Spinal cord (tissue), 10 donors: ENCODE measurements at places on chromosomes 3 and 15.

GRCh38 chr3:33250712-33251111 lies 26.5 kb upstream of the FBXL2 start:
- DNase-seq, result no peak

GRCh38 chr3:27220166-27220565 lies 149.0 kb downstream of the NEK10 start:
- DNase-seq, result no peak

GRCh38 chr3:4466741-4467521 lies at the start of gene SUMF1:
SUMF1 (minus strand) TSS chr3:4467269; CDS start chr3:4467245, 24 bp downstream.
- DNase-seq, result peak; percentile 95

- DNase-seq, result no peak
Observed at GRCh38 chr3:194618858-194619608, 14.2 kb downstream of the TMEM44 start.

GRCh38 chr15:69760890-69761568 lies 308.4 kb downstream of the RPLP1 start:
- DNase-seq, result no peak

GRCh38 chr3:149085828-149086231 lies 503 bp downstream of the HLTF start:
- DNase-seq, result no peak

DNA sequence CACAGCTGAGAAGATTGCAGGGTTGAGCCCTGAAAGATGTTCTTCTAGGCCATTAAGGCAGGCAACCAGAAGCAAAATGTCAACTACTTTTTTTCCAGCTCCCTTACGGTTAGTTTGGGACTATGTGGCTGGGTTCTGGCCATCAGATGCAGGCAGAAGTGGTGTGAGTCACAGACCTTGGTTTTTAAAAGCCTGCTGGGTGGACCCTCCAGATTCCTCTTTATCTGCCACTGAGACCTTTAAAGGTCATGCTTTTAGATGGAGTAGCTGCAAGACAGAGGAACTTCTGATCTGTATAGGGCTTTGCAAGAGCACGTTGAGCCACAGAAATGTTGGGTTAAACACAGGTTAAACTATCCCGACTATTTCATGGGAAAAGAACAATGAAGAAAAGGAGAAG lies 102.9 kb downstream of the CHST2 start:
- no peak for DNase-seq

GRCh38 chr3:81477740-81478139 lies 283.7 kb downstream of the GBE1 start:
- DNase-seq, result no peak

GRCh38 chr15:47801522-47801921 lies 84.2 kb downstream of the SEMA6D start:
- DNase-seq, result no peak

GRCh38 chr3:16816048-16816780 lies 68.5 kb upstream of the PLCL2 start:
- DNase-seq, result no peak

- no peak for DNase-seq
Observed at GRCh38 chr3:186187401-186188275, 78.7 kb upstream of the ETV5 start.

- no peak for DNase-seq
Observed at GRCh38 chr3:114789803-114790202, 357.3 kb downstream of the ZBTB20 start.

DNA sequence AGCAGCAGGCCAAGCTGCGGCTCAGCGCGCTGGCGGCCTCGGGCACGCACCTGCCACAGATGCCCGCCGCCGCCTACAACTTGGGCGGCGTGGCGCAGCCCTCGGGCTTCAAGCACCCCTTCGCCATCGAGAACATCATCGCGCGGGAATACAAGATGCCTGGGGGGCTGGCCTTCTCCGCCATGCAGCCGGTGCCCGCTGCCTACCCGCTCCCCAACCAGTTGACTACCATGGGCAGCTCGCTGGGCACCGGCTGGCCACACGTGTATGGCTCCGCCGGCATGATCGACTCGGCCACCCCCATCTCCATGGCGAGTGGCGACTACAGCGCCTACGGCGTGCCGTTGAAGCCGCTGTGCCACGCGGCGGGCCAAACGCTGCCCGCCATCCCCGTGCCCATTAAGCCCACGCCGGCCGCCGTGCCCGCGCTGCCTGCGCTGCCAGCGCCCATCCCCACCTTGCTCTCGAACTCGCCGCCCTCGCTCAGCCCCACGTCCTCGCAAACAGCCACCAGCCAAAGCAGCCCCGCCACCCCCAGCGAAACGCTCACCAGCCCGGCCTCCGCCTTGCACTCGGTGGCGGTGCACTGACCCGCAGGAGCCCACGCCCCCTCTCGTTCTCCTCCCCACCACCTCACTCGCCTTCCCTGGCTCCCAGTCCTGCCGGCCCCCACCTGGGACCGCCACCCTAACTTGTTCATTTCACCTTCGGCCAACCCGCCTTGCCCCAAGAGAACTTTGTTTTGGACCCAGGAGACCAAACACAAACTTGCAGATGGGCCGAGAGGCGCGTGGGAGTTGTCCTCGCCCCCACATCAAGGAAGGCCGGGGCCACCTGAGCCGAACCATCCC lies 1.5 kb downstream of the FOXB1 start:
- peak; percentile 20 for DNase-seq

- DNase-seq, result peak; percentile 86
Observed at GRCh38 chr3:140013220-140013619, 78.2 kb downstream of the CLSTN2 start.

GRCh38 chr3:169118666-169119370 lies 544.7 kb downstream of the MECOM start:
- DNase-seq, result no peak

DNA sequence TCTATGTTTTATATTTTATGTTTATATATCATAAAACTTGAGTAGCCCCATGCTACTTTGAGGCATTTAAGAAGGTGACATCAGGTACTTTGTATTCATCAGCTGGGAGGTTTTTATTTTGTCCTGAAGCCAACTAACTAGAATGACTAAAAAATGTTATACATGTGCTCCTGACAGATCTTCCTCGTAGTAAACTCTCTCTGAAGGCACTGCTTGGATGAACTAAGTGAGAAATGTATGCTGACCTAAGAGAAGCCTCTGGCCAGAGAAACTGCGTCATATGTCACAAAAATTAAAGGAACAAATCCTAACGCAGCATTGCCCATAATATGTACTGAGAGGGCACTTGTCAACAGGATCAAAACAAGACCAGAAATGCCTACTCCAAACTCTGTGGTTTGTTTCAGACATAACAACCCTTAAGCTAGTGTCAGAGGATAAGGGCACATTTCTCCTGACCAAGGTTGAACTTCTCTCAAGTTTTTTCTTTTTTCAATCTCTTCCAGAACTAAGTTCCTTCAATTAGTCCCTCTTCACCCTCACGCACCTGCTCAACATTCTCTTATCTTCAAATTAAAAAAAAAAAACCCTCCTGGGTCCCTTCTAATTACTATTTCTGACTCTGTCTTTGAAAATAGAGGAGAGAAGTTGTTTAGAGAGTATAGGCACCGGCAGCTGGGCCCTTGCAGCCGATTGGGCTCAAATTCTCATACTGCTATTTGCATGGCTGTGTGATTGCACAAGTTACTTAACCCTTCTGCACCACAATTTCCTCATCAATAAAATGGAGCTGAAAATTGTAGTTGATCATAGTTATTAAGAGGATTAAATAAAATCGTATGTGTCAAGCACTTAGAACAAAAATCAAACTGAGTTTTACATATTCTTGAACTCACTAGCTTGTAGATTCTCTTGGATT lies 159.0 kb downstream of the FRMD5 start:
- no peak for DNase-seq

GRCh38 chr3:126130981-126131745 lies 47.2 kb upstream of the SLC41A3 start:
- DNase-seq, result no peak

DNA sequence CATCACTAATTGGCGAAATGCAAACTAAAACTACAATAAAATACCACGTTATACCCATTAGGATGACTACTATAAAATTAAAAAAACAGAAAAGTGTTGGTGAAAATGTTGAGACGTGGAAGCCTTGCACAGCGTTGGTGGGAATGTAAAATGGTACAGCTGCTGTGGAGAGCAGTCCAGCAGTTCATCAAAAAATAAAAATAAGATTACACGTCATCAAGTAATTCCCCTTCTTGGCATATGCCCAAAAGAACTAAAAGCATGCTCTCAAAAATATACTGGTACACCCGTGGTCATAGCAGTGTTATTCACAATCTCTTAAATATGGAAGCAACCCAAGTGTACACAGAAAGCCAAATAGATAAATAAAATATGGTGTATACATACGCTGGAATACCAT lies 71.8 kb upstream of the NDN start:
- DNase-seq, result no peak

DNA sequence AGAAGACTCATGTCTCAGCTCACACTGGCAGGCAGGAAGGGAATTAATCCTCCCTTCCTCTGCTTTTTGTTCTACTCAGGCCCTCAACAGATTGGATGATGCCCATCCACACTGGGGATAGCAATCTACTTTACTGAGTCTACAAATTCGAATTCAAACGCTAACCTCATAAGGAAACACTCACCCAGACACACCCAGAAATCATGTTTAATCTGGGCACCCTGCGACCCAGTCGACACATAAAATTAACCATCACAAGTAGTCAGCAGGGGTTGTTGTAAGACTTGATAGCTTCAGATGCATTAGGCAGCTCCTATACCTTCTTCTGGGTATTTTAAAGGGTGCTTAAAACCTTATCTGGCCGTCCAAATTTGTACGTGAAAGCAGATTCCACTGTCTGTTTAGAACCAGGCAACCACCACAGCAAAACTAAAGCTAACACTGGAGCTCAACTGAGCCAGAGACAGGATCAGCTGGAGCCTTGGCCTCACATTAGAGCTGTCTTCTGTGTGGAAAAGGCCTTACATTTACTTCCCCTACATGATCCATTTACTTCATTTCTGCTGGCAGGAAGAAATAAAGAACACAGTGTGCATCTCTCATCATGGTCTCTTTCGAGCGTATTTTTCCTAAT lies 407.3 kb upstream of the PPP2R3A start:
- peak; percentile 25 for DNase-seq

- no peak for DNase-seq
Observed at GRCh38 chr15:67892559-67893377, 52.9 kb upstream of the RNU6-1 start.

GRCh38 chr3:157428853-157429252 lies 7.8 kb upstream of the PTX3 start:
- no peak for DNase-seq

- DNase-seq, result no peak
Observed at GRCh38 chr15:42720071-42720470, 16.9 kb downstream of the CDAN1 start.

GRCh38 chr3:20154928-20155327 lies 31.1 kb downstream of the SGO1 start:
- DNase-seq, result no peak

- DNase-seq, result peak; percentile 80
Observed at GRCh38 chr3:46960081-46960701, 16.4 kb downstream of the CCDC12 start.
